Stimulated activated CD8-positive, alpha-beta memory T cell treated with anti-CD3 and anti-CD28 coated beads, Interleukin-15, amount 100 ng/mL, for 1 hour (primary cell): ENCODE measurements at places on chromosomes 11 and 22.

GRCh38 chr11:4068962-4069361, 25.6 kb upstream of the RRM1 start:
- no peak for DNase-seq

- no peak for DNase-seq
These were observed 130.8 kb downstream of the CEP164 start for GRCh38 chr11:117458275-117459122.

GRCh38 chr22:24875862-24876506, 70.0 kb downstream of the SGSM1 start:
- DNase-seq = no peak

GRCh38 chr11:63862923-63863322, 24.0 kb downstream of the MARK2 start:
- DNase-seq = no peak

DNA sequence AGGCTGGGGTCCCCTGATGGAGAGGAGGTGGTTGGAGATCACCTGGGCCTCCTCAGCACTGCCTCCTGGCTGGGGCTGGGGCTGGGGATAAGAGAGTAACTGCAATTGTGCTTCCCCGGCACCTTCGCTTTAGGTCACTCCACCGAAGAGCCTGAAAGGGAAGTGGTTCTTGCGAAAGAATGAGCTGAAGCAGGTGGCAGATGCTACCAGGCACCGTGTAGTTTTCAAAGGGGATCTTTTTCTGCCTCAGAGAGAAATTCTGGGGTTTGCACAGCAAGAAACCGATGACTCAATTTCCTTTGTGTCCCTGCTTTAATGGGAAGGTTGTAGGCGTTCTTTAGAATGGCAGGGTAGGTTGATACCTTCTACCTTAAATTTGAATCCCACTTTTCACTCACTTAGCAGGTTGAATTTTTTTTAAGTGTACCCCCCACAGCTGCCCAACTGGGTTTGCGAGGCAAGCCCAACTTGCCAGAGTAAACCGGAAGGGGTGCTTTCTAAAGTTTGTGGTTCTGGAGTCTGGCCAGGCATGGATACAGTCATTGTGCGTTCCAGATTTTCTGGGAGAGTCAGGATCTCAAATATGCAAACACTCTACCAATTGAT, 5.3 kb downstream of the CD44 start:
- no peak for DNase-seq

DNA sequence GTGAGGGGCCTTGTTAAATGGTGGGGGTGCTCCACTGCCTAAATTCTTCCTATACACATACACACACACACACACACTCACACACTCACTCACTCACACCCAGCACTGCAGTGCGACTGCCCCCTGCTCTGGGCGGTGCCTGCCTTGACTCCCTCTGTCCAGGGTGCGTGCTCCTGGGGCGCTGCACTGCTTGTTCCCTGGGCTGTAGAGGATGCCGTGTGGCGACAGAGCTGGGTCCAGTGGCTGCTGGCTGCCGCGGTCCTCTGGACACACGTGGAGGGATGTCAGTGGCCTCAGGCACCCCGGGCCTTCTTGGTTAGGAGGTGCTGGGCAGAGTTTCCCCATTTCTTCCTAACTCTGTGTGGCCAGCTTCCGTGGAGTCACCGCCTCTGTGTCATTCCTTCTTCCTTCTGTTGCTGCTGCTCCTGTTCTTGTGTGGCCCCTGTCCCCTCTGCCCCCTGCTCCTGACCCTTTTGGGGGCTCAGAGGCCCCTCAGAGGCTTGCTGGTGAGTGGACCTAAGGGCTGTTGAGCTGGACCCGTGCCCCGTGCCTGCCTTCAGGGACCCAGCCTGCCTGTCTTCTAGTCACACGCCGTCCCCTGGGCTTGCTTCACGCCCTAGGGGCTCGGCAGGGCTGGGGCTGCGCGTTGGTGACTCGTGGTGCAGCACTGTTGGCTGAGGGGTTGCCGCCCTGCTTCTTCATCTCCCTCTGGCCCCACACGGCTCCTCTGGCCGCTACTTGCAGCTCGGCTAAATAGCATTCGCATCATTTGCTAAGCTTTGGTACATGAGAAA, 147.0 kb downstream of the TBC1D22A start:
- DNase-seq = no peak

- no peak for DNase-seq
These were observed 324.7 kb downstream of the ETS1 start for GRCh38 chr11:128262463-128263345.

- no peak for DNase-seq
These were observed 9.0 kb upstream of the AGBL2 start for GRCh38 chr11:47724041-47724729.
